Activated CD4-positive, alpha-beta T cell treated with anti-CD3 and anti-CD28 coated beads, Interleukin-2, amount 10 ng/mL, durations not matched to agents 24 days and 14 days (primary cell): ENCODE measurements at places on chromosomes 1 and 21. TPM values are rescaled to one million over a fixed set of nuclear protein-coding genes. Genes with fewer than 3 reads are reported as not detected.

The CHI3L2 gene
- total RNA-seq: 2.3 and 3.9 TPM in 2 replicates

The TNFRSF18 gene
- total RNA-seq: 250 and 254 TPM in 2 replicates

The RHEX gene
- total RNA-seq: not detected in 2 replicates

The OR2T11 gene
- total RNA-seq: not detected in 2 replicates

The ADAM30 gene
- total RNA-seq: not detected in 2 replicates

The COL11A1 gene
- not detected in 2 replicates for total RNA-seq

The CFHR1 gene
- not detected in 2 replicates for total RNA-seq

The TEX38 gene
- total RNA-seq: not detected in 2 replicates

The EPHB2 gene
- not detected in 2 replicates for total RNA-seq

The PALMD gene
- not detected in 2 replicates for total RNA-seq

The CACNA1S gene
- not detected in 2 replicates for total RNA-seq

The CELA3A gene
- total RNA-seq: not detected in 2 replicates

The PCP4L1 gene
- total RNA-seq: 0.14 TPM in 1 of 2 replicates, not detected in the other

The ADARB1 gene
- 21.8 and 24.6 TPM in 2 replicates for total RNA-seq

The S100A7A gene
- not detected in 2 replicates for total RNA-seq

The PLA2G2C gene
- total RNA-seq: 0.28 and 0.40 TPM in 2 replicates

The GNG4 gene
- total RNA-seq: 76.2 and 77.2 TPM in 2 replicates

The IFI44L gene
- 23.5 and 26.0 TPM in 2 replicates for total RNA-seq

The HSF2BP gene
- 1.3 TPM in 2 replicates for total RNA-seq

The MIER1 gene
- 51.8 and 54.9 TPM in 2 replicates for total RNA-seq

The IL6R gene
- total RNA-seq: 3.0 and 3.3 TPM in 2 replicates

The BTBD8 gene
- 1.0 and 1.1 TPM in 2 replicates for total RNA-seq

The PTPN22 gene
- 60.4 and 64.1 TPM in 2 replicates for total RNA-seq

The SHE gene
- total RNA-seq: not detected in 2 replicates

The HAX1 gene
- total RNA-seq: 114 and 118 TPM in 2 replicates

The TMEM125 gene
- total RNA-seq: not detected in 2 replicates

The GRHL3 gene
- total RNA-seq: not detected in 2 replicates

The RAB25 gene
- total RNA-seq: not detected in 2 replicates

The LCE2A gene
- total RNA-seq: not detected in 2 replicates

The ANGPTL1 gene
- not detected in 2 replicates for total RNA-seq

The AQP10 gene
- not detected in 2 replicates for total RNA-seq

The WNT2B gene
- total RNA-seq: 0.05 TPM in 1 of 2 replicates, not detected in the other

The DUSP10 gene
- total RNA-seq: 13.5 and 14.6 TPM in 2 replicates

The OR2L3 gene
- total RNA-seq: not detected in 2 replicates

The CADM3 gene
- not detected in 2 replicates for total RNA-seq

The C1orf216 gene
- 25.0 and 26.0 TPM in 2 replicates for total RNA-seq
